HFFc6 (cell line): ENCODE measurements at places on chromosomes 5 and 9. TPM values are rescaled to one million over a fixed set of nuclear protein-coding genes. Genes with fewer than 3 reads are reported as not detected.

Gene RIMOC1
- total RNA-seq: 35.8 to 41.4 TPM (median 37.7 TPM) in 3 replicates

DNA sequence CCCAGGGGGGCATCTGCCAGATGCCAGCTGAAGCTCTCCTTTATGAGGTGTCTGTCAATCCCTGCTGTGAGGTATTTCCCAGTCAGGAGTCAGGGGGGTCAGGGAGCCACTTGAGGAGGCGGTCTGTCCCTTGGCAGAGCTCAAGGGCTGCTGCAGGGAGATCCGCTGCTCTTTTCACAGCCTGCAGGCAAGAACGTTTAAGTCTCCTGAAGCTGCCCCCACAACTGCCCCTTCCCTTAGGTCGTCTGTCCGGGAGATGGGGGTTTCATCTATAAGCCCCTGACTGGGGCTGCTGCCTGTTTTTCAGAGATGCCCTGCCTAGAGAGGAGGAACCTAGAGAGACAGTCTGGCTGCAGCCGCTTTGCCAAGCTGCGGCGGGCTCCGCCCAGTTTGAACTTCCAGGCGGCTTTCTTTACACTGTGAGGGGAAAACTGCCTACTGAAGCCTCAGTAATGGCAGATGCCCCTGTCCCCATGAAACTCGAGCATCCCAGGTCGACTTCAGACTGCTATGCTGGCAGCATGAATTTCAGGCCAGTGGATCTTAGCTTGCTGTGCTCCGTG lies 148.3 kb downstream of the RPS23 start:
- no peak overlapping the region for H3K4me3 ChIP-seq
- no peaks in the 10 kb centered on the region; the same call in 1 of the 2 replicates for H3K27me3 ChIP-seq
- H3K27ac ChIP-seq: no peak overlapping the region
- H3K4me1 ChIP-seq: no peaks in the 10 kb centered on the region
- DNase-seq: no peak

GRCh38 chr9:27117489-27118135 lies 8.6 kb downstream of the TEK start:
- no peaks in the 10 kb centered on the region; the same call in 1 of the 2 replicates for H3K27me3 ChIP-seq
- no peak for DNase-seq
- H3K4me1 ChIP-seq: peaks cover 62% of the 10 kb centered on the region
- H3K27ac ChIP-seq: peak overlapping the region; percentile 93; the same call in 1 of the 2 replicates
- no peaks in the 10 kb centered on the region; the same call in 1 of the 2 replicates for H3K36me3 ChIP-seq

DNA sequence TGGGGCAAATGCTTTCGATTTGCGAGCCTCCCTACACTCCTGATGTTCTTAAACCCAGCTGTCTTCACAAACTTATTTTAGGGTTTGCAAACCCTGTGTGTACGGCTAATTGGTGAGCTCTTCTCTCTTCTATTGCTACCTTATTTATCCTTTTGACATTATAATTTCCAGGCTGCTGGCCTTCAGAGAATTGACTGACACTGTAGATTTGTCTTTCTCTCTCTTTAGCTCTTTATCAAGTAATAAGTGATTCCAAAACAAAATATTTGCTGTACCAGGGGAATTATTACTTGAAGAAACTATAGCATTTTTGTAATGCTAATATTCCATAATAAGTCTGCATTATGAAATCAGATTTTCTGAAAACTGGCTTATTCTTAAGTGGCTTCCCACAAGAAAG lies 92.5 kb downstream of the NPR3 start:
- peaks cover 11% of the 10 kb centered on the region for H3K4me1 ChIP-seq
- H3K27ac ChIP-seq: no peak overlapping the region
- peak overlapping the region; percentile 42 for H3K4me3 ChIP-seq
- H3K27me3 ChIP-seq: no peaks in the 10 kb centered on the region; the same call in 1 of the 2 replicates
- no peak for DNase-seq

DNA sequence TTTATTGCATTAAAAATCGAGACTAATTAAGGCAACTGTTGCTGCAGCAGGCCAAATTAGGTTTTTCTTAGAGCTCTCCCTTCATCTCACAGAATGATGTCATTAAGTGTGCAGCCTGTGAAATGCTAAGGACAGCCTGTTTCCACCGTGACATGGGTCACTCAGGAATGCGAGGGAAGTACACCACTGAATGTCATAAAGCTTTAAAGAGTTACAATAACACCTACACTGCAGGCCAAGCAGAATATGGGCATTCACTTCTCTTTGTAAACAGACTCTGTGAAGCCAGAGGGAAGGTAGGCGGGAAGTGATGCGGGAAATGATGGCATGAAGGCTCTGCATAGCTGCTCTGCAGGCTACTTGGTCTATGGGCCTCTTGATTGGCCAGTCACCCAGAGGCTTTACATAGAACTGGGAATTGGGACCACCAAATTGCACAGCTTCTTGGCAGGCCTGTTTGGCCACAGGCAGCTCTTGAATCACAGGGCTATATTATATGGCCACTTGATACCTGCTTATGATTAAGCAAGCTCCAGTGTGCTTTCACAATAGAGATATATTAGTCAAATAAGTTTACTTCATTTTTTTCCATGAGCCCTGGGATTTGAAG lies 28.4 kb upstream of the AOPEP start:
- no peaks in the 10 kb centered on the region for H3K36me3 ChIP-seq
- DNase-seq: peak; percentile 22
- no peak overlapping the region for H3K4me3 ChIP-seq
- peaks cover 22% of the 10 kb centered on the region for H3K4me1 ChIP-seq

Gene PRELID1
- 187 to 222 TPM (median 202 TPM) in 3 replicates for total RNA-seq

- DNase-seq: peak; percentile 76
- H3K36me3 ChIP-seq: no peaks in the 10 kb centered on the region
- H3K27ac ChIP-seq: peak overlapping the region; percentile 97
- peaks cover 54% of the 10 kb centered on the region for H3K4me1 ChIP-seq
These were observed 9.9 kb upstream of the CXXC5 start for GRCh38 chr5:139638090-139638735.

DNA sequence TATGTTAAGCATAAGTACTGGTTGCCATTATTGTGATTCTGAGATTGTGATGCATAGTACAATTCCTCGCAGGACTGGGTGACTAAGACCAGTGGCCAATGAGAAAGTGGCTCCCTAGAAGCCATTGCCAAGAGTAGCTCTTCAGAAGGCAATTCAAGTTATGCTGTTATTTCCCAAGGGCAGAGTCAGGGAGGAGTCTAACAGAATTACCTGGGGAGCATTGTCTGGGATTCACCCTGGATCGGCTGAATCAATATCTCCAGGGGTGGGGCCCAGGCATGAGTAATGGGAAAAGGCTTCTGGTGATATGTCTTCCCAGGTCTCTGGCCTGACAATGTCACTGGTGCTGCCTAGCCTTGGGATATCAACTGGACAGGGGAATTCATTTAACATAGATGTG lies 10.9 kb upstream of the ARHGEF28 start:
- no peak for DNase-seq

Gene CD74
- total RNA-seq: not detected in 3 replicates

GRCh38 chr9:111683392-111683791 lies 22.0 kb downstream of the GNG10 start:
- no peak for DNase-seq
- H3K4me3 ChIP-seq: no peak overlapping the region
- H3K4me1 ChIP-seq: peaks cover 6% of the 10 kb centered on the region; the same call in 1 of the 2 replicates
- H3K36me3 ChIP-seq: peaks cover 18% of the 10 kb centered on the region

DNA sequence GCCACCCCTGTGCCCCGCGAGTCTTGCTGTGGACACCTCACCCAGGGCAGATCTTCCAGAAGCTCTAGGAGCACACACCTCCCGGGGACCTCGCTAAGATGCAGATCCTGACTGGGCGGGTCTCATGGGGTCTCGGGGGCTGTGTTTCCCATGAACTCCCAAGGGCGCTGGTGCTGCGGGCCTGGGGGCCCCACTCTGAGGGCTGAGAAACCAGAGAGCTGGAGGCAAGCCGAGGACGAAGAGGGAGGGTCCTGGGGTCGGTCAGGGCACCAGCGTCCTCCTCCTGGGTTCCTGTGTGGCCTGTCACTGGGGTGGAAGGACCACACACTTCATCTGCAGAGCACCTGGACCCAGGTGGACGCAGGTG lies 30.2 kb downstream of the SLC6A3 start:
- no peaks in the 10 kb centered on the region for H3K4me1 ChIP-seq
- H3K36me3 ChIP-seq: no peaks in the 10 kb centered on the region

- no peak overlapping the region for H3K4me3 ChIP-seq
- H3K36me3 ChIP-seq: no peaks in the 10 kb centered on the region
- H3K27ac ChIP-seq: no peak overlapping the region
- H3K27me3 ChIP-seq: peaks cover 3% of the 10 kb centered on the region; the same call in 1 of the 2 replicates
- peaks cover 20% of the 10 kb centered on the region for H3K4me1 ChIP-seq
- DNase-seq: peak; percentile 17
These were observed 717.0 kb downstream of the PRELID2 start for GRCh38 chr5:145118127-145118526.

GRCh38 chr5:124234022-124234769 lies 512.2 kb downstream of the ZNF608 start:
- H3K27me3 ChIP-seq: no peaks in the 10 kb centered on the region; the same call in 1 of the 2 replicates
- DNase-seq: no peak

GRCh38 chr5:108356286-108356685 lies 25.6 kb downstream of the FBXL17 start:
- no peak for DNase-seq
- no peaks in the 10 kb centered on the region for H3K4me1 ChIP-seq
- no peak overlapping the region for H3K4me3 ChIP-seq
- 0 out of 2 replicates have a peak, but pooled peaks cover 2% of the 10 kb centered on the region for H3K27me3 ChIP-seq
- no peak overlapping the region for H3K27ac ChIP-seq

Gene BARHL1
- not detected in 3 replicates for total RNA-seq

DNA sequence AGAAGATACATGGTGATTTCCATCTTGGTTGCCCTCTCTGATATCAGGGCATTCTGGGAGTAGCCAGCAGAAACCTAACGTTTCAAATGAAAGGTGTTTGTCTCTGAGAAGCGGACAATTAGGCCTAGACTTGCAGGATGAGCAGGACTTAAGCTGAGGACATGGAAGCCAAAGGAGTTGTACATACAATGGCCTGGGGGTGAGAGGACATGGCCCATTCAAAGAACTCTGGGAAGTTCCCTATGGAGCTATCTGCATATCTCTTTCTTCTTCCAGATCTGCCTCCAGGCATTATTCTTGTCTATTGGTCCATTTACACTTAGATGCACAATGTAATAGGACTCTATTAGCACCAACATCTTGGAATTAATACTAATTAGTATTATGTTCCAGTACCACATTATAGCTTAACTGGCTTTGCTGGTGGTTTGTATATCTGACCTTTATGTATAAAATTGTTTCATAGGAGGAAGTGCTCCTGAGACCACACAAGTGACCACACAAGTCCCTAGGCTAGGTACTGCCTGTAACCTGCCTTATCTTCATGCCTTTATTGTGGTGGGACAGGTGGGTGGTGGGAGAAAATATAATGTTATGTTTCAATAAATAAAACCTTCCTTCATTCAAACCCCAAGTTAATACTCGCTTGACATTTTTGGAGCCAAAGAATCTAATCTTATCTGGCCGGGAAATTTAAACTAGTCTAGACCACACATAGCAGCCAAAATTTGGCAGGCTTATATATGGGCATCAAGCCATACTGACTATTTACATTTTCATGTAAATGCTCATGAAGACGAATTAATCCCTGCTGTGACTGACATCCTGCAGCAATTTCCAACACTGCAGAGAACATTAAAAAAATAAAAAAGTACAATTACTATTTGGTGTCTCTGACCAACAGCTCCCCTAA lies 52.1 kb upstream of the EQTN start:
- peaks cover 2% of the 10 kb centered on the region for H3K27me3 ChIP-seq
- no peak overlapping the region for H3K4me3 ChIP-seq
- no peaks in the 10 kb centered on the region for H3K4me1 ChIP-seq
- H3K36me3 ChIP-seq: no peaks in the 10 kb centered on the region
- no peak overlapping the region for H3K27ac ChIP-seq

- no peak for DNase-seq
- no peak overlapping the region for H3K27ac ChIP-seq
- no peak overlapping the region for H3K4me3 ChIP-seq
- H3K27me3 ChIP-seq: no peaks in the 10 kb centered on the region
- H3K4me1 ChIP-seq: no peaks in the 10 kb centered on the region
- no peaks in the 10 kb centered on the region for H3K36me3 ChIP-seq
These were observed 454.1 kb upstream of the NUDT12 start for GRCh38 chr5:104016646-104017045.

DNA sequence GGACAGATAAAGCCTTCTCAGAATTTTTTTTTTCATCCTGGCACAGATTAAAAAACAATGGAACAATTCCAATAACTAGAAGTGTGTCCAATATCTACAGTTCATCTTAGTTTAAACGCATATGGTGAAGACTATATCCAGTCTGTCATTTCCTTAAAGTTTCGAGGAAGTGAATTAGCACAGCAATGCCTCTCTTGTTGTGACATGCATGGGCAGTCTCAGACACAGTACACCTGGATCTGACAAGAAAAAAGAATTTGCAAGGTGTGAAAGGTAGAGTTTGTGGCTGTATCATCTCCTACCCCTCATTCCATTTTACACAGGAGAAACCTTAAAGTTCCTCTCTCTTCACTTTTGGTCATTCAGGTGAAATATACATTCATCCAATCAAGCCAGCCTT lies 100.6 kb upstream of the ADAMTS19 start:
- H3K27ac ChIP-seq: no peak overlapping the region
- no peak overlapping the region for H3K4me3 ChIP-seq

GRCh38 chr9:137372693-137373610 lies 50.0 kb downstream of the EXD3 start:
- H3K4me1 ChIP-seq: no peaks in the 10 kb centered on the region
- H3K27me3 ChIP-seq: no peaks in the 10 kb centered on the region; the same call in 1 of the 2 replicates
- 0 out of 2 replicates have a peak, but pooled peaks cover 5% of the 10 kb centered on the region for H3K36me3 ChIP-seq
- no peak overlapping the region for H3K27ac ChIP-seq
- DNase-seq: no peak

DNA sequence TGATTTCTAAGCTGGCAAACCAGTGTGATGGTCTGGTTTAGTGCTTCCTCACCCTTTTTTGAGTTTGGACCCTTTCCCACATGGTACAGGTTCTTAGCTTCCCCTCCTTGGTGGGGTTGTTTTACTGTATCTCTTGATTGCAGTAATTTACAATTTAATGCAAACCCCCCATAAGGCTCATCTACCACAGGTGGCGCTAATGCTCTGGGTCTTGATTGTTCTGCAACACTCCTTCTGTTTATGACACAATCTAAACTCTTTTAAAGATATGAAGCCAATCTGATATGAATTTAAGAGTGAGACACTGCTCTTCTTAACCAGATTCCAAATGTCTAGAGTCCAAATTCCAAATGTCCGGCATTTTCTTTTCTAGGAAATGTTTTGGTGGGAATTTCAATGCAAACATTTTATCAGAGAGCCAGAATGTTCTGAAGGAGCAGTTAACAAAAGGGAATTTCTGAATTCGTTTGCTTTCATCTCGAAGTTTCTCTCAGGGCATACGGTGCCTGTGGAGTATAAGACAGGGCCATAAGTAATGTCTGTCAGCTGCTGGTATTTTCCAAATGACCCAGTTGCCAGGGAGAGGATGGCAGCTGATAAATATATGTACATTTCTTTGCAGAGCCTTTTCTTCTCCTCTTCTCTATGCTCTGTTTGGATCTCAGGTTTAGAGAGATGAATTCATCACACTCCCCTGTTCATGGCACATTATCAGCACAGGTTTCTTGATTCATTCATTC lies 246.8 kb downstream of the ARHGAP26 start:
- no peaks in the 10 kb centered on the region for H3K4me1 ChIP-seq
- no peak overlapping the region for H3K27ac ChIP-seq
- H3K4me3 ChIP-seq: no peak overlapping the region
- DNase-seq: peak; percentile 39
- no peaks in the 10 kb centered on the region for H3K36me3 ChIP-seq
